Stimulated activated CD4-positive, alpha-beta T cell treated with anti-CD3 and anti-CD28 coated beads, Interleukin-4, amount 100 ng/mL, for 24 hours (primary cell): ENCODE measurements at places on chromosomes 2 and 18.

GRCh38 chr18:53764086-53764485 lies 460.4 kb downstream of the MBD2 start:
- DNase-seq = no peak

DNA sequence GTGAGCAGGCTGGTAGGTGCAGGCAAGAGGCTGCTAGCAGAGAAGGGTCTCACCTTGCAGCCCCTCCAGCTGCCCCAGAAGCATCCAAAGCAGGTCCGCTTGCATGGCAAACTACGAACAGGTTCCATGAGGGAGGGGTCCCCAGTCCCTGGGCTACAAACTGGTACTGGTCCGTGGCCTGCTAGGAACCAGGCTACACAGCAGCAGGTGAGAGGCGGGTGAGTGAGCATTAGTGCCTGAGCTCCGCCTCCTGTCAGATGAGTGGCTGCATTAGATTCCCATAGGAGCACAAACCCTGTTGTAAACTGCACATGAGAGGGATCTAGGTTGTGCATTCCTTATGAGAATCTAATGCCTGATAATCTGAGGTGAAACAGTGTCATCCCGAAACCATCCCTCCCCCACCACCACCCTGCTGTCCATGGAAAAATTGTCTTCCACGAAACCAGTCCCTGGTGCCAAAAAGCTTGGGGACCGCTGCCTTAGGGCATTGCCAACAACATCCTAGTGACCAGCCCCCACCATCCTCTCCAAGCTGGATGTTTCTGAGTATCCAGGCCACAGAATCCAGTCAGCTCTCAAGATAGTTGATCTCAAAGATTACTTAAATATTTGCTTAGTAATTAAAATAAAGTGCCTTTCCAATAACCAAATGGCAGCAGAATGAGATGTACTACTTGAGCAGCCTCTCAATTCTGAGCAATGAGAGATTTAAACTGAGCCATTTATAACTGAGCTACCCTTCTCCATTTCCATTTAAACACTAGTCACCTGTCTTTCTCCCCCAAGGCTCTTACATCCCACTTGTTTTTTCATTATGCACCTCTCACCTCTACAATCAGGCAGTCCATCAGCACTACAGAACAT lies 32.4 kb downstream of the LRP2 start:
- DNase-seq = no peak

GRCh38 chr2:210577263-210578071 lies 21.1 kb downstream of the CPS1 start:
- no peak for DNase-seq

DNA sequence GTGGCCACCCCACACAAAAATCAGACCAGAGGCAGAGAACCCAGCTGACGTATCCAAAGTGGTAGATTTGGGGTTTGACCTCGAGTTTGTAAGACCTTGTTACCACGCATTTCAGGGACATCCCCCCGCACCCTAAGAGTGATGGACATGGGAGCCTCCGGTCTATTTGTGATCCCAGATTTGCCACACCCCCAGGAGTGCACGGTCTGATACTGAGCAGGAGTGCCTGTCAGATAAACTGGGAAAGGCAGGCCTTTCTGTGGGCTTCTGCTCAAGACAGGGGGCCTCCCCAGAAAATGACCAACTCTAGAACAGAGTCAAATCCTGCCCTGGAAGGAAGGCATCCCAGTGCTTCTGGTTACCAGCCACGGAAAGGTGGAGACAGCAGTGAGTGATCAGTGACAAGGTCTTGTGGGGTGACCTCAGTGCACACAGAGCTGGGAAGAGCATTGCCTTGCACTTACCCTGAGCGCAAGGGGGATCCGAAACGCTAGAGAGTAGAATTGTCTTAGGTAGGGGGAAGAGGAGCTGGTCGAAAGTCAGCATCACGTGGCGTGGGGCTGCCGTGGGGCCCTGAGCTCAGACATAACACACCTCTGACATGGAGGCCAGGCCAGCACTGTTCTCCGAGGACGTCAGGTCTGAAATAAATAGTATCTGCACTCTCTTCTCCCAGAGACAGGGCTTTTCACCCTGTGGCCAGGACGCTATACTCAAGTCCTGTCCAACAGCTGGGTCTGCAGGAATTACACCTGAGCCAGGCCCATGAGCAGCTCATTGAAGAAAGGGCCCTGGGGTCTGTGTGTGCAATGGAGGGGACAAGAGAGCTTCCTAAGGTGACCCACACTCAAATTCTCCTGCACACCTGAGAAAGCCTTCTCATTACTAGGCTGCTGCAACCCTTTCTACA lies 242.4 kb upstream of the SALL3 start:
- no peak for DNase-seq

DNA sequence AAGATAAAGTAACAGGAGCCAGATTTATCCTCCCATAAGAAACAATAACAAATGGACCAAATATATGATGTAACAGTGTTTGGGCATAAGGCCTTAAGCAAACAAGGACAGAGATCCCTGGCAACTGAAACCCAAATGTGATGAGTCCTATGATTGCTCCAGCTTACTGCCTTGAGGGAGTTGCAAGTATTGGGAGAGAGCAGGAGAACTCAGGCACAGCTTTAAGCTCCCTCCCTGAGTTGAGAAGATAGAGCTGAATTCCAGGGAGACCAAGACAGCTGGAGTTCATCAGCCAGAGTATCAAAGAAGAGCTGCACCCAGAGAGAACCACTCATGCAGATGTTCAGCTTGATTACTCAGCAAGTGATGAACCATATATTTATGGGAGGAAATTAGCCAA lies 814.5 kb upstream of the RAB6C start:
- no peak for DNase-seq

GRCh38 chr2:172655838-172656573 lies 79.6 kb upstream of the RAPGEF4 start:
- no peak for DNase-seq
